Ovary (tissue), 10 donors: ENCODE measurements at places on chromosomes 6 and 20. TPM values are rescaled to one million over a fixed set of nuclear protein-coding genes. Genes with fewer than 3 reads are reported as not detected.

C6orf58 gene
- total RNA-seq = 0.74 TPM

MCHR2 gene
- total RNA-seq = not detected

TCP11 gene
- 0.53 TPM for total RNA-seq

CDKAL1 gene
- 21.3 TPM for total RNA-seq

KCNQ5 gene
- 0.80 TPM for total RNA-seq

SLC4A11 gene
- total RNA-seq = 10.2 TPM
